Omental fat pad (tissue), 4 donors: ENCODE measurements at places on chromosomes 16 and 17. TPM values are rescaled to one million over a fixed set of nuclear protein-coding genes. Genes with fewer than 3 reads are reported as not detected.
A peak's percentile ranks its signal among the peaks of the same experiment; 100 is the strongest.

DNA sequence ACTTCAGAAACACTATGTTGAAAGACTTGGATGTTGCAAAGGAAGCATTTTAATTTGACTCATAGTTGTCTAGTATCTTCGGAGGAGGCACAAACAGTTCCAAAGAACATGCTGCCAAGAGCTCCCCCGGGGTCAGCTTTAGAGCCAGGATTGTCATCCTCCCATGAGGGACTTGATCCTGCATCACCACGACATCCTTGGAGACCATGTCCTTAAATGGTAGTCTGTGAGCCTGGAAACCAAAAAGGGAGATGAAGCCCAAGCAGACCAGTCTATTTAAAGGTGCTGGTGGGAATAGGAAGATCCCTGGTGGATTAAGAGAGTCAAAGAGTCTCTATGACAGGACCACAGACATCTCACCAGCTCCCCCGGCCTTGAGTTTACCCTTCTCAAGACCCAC, 33.3 kb upstream of the DYNLRB2 start:
- DNase-seq, result no peak

DNA sequence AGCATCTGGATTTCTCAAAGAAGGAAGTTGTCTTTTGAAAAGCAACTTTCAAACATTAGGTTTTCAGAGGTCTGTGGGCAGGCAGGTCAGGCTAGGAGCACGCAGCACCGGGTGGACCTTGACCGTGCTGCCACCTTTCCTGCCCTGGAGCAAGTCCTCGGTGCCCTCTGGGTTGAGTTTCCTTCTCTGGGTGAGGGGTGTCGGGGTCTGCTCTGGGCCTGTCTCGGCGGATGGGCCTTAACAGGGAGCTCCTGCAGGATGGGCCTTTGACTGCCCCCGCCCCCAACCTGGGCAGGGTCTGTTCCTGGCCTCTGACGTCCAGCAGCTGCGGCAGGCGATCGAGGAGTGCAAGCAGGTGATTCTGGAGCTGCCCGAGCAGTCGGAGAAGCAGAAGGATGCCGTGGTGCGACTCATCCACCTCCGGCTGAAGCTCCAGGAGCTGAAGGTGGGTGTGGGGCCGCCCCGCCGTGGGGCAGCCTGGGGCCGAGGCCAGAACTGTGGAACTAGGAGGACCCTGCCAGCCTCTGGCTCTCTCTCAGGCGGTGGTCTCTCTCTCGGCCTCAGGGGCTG, 8.7 kb downstream of the DEF8 start:
- no peak for DNase-seq

DNA sequence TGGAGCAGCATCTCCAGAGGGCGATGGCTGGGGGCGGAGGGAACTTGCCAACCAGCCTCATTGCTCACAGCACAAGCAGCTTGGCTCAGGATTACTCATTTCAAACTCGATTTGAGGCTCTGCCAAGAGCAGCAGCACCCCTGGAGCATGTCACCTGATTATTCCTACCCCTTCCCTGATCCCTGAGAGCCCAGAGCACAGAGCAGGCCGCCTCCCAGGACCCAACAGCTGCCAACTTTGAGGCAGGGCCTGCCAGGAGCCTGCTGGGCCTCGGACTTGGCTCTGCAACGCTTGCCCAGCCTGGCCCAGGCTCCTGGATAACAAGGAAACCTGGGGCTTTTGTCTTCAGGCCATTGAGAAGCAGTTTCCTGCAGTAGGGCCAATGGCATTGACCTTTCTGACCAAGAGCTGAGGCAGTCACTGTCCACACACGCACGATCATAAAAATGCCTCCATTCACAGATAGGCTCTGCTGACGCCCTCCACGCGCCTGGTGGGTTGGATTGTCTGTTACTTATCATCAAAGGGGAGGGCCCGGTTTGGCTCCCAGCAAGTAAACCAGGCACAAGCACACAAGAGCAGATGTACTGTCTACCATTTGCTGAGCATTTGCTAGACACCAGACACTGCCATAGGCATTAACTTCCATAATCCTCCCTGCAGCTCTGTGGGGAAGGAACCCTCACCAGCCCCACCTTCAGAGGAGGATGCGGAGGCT, 406.6 kb upstream of the EEF2KMT start:
- DNase-seq, result no peak

DNA sequence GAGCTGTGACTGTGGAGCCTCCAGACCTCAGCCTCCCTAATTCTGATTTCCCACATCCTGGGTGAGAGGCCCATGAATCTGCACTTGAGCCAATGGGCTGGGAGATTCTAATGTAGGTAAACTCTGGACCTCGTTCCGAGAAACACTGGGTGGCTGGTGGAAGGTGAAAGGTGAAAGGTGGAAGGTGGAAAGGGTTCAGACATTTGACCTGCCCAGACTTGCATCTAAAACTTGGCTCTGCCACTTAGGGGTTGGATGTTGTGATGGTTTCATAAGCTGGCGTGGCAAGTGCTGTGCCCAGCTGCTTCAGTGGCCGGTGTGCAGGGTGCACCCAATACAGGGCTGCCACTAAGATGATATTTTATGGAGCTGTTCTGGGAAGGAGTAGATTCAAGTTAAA, 24.8 kb downstream of the SYT17 start:
- DNase-seq, result no peak

DNA sequence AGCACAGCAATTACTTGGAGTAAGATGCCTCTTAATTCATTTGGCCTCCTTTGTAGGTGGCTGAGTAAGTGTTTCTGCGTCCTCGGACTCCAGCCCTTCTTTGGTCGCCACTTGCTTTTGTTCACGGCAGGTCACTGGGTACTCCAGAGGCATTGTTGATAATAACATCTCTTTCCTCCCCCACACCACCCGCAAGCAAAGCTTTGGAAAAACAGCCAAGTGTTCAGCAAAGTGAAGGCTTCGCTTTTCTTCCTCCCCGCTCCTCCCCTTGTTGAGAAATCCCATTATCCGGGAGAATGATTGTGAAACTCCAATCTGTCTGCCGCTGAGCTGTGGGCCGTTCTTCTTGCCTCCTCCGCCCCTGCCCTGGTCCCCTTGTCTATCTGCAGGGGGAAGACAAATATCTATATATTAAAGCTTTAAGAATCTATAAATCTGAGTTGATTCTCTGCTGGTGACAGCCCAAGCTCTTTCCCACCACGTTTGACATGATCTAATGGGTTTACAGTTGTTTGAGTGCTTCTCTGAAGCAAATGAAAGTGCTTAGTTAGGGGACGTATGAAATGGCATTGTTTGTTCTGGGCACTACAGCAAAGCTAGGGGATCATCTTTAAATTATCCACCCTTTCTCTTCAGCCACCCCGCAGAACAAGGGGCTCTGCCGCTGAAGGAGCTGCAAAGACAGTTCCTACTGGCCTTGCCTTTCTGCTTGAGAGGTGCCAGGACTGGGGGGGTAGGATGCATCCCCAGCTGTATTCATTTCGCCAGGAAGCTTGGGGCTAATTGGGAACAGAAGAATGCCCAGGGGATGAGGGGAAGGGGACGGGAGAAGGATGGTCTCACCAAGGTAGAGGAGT, 167.1 kb downstream of the CCDC182 start:
- DNase-seq, result no peak

DNA sequence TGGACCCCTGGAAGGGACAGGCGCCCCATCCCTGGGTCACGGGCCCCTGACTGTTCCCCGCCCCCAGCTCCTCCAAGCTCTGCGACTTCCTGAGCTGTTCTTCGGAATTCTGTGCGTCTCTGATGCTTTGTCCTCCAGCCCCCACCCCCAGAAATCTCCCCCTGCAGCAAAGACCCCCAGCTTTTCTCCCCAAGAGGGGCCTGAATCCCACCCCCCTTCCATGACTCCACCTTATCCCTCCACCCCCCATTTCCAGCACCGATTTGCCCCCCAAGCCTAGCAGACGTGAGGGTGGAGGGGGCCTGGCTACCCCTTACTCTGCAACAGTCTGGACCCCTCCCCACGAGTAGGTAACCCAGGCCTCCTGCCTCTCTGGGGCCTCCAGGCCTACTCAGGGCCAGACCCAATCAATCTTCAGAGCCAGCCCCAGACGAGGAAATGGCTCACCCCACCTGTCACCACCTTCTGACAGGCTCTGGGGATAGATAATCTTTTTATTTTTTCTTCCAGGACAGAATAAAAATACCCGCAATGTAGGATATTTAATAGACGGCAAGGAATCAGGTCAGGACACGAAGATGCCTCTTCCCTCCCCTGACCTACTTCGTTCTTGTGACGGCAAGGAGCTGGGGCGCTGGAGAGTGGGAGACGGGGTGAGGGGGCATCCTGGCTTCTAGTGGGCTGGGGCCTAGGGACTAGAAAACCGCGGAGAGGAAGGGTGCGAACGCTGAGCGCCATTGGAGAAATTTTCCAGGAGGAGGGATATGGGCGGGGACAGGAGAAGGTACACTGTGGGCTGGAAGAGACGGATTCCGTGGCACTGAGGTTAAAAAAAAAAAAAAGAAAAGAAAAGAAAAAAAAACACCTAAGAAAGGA, 744 bp upstream of the PLXDC1 start:
- DNase-seq, result no peak

DNA sequence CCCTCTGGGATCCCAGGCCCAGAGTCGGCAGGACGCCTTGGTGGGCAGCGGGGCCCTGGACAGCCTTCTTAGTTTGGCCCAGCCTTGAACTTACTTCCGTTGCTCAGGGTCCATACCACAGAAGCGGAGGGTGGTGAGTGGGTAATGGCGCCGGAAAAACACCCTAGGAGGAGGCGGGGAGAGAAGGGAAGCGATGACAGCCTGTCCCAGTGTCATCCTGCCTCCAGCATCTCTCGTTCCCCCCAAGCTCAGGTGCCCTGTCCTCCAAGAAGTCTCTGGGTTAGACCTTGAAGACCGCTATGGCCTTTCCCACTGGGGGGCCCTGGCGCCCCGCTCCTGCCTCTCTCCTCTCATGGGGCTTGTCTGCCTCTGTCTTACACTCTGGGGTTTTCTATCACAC, 22.9 kb downstream of the TNS4 start:
- no peak for DNase-seq

DNA sequence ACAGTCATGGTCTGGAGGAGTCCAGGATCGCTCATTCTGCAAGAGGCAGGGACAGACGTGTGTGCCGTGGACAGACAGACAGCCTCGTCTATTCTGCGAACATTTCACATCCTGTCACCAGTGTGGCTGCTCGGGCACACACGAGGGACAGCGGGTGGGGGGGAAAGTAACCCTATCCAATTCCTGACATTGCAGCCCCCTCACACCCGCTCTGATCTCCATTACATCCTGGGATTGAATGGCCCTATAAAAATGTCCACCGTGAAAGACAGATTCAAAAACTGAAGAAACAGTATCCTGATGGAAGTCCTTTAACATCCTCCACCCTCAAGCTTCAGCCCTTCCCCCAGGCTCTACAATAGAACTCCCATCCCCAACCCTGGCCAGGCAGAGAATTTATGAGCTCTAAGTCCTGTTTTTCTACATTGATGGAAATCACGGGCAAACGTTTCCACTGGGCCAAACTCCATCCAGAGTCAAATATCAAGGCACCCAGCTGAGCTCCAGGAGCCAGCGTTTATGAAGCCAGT, 39.4 kb downstream of the HS3ST3A1 start:
- DNase-seq, result peak; percentile 29

GRCh38 chr16:3188925-3189825, 1.2 kb downstream of the OR1F1 start:
- DNase-seq, result no peak

DNA sequence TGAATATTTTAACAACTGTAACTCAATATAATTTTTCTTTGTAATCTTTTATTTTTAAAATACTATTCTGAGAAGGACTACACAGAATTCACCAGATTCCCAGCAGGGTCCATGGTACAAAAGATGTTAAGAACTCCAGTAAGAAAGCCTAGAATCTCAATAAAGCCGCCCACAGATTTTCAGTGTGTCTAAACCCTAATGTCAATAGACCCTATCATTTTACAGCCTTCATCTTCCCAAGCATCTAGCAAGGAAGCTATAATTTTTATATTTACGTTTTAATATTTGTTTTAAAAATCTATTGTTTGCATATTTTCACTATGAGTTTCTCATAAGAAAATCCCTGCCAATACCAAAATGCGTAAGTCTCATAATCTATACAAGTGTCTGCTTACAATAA, 148.5 kb downstream of the CEP112 start:
- no peak for DNase-seq

DNA sequence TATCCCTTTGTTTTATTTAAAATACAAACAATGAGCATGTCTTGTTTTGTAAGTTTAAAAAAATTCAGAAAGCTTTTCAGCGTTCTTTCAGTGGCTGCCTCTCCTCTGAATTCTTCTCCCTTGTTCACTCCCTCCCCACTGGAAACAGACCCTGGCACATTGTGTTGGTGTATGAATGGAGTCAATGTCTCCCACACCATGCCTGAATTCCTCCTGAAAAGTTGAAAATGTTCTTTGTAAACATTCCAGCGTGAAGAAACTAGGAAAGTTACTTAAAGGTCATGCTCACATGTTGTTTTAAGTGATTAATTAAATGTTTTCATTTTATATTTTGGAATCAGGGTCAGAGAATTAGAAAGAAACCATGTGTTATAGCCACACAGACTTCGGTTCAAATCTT, 136.9 kb upstream of the DYNLRB2 start:
- no peak for DNase-seq

DNA sequence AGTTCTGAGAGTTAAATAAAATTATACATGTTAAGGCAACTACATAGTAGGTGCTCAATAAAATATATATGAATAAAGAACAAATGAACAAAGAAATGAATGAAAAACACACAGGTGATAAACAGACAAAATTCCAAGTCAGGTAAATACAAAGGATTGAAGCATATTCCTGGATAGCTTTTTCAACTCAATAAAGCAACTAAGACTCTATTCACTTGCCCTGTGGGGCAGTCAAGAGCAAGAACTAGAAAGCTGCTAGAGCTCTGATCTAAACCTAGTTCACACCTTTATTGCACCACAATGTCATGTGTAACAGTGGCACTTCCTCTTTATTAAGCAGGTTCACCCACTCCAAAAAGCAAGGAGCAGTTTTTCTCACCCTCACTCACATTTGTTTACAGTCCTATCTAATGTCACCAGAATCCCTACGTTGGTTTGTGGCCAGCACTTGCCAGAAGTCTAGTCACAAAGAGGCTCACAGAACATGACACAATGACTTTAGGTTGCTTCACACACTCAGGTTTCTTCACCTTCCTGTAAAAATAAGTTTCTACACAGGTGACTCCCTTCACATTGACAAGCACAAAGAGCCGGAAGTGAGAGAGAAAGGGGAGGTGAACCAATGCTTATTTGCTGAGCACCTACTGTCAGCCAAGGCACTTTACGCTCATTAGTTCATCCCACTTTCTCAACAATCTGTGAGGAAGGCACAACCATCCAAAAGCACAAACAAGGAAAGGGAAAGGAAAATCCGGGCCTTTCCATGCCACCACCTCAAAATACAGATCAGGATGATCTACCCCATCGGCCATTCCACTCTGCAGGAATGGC, 70.8 kb downstream of the XPO6 start:
- no peak for DNase-seq

- no peak for DNase-seq
Observed at GRCh38 chr16:66948134-66948836, 12.8 kb upstream of the CES3 start.

- no peak for DNase-seq
Observed at GRCh38 chr17:71287071-71287823, 833.6 kb upstream of the SOX9 start.

ABCC1 gene
- total RNA-seq, result 26.2 TPM

PITPNM3 gene
- 3.5 TPM for total RNA-seq

ASGR2 gene
- not detected for total RNA-seq

AIPL1 gene
- total RNA-seq, result not detected

TLCD3B gene
- total RNA-seq, result not detected

BAIAP3 gene
- total RNA-seq, result 1.9 TPM

PITPNC1 gene
- 45.4 TPM for total RNA-seq

GNPTG gene
- total RNA-seq, result 48.3 TPM
